Stimulated activated CD4-positive, alpha-beta T cell treated with anti-CD3 and anti-CD28 coated beads, Interleukin-4, amount 100 ng/mL, for 48 hours (primary cell): ENCODE measurements at places on chromosomes 6 and 20.

DNA sequence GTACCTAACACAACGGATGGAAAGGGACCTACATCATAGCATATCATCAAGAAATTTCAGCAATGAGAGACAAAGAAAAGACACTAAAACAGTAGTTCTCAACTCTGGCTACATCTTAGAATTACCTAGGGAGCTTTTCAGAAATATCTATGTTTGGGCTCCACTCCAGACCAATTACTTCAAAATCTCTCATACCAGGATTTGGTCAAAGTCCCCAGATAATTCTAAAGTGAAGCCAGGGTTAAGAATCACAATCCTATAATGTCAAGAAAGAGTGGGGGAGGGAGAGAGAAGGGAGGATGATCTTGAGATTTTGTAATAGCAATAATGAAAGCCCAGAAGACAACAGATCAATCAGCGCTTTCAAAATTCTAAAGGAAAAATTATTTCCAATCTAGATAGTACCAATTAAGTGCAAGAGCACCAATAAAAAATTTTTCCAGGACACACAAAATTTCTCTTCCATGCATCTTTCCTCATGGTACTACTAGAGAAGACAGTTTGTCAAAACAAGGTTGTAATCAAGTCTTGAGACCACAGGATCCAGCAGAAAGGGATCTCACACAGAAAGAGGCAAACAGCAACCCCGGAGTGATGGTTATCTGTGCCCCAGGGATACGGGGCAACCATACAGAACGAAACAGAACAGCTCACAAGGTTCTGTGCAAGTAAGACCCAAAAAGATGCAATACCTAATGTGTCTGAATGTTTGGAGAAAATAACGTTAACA lies 152.9 kb upstream of the DST start:
- no peak for DNase-seq

DNA sequence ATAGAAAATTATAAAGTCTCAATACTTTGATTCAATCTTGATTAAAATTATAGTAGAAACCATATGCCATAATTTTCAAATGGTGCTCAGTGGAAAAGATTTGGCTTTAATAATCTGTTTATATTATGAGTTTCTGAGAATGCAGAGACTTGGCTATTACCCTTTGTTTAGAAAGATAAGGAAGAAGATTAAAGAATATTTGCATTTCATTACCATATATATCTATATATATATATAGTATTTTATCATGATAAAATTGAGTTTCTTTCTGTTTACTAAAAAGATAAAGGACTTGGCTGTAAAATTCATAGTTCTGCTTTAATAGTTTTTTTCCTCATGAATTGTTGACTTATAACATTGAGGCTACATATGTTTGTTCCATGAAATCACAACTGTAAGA lies 679.3 kb upstream of the MAP3K7 start:
- DNase-seq, result no peak

DNA sequence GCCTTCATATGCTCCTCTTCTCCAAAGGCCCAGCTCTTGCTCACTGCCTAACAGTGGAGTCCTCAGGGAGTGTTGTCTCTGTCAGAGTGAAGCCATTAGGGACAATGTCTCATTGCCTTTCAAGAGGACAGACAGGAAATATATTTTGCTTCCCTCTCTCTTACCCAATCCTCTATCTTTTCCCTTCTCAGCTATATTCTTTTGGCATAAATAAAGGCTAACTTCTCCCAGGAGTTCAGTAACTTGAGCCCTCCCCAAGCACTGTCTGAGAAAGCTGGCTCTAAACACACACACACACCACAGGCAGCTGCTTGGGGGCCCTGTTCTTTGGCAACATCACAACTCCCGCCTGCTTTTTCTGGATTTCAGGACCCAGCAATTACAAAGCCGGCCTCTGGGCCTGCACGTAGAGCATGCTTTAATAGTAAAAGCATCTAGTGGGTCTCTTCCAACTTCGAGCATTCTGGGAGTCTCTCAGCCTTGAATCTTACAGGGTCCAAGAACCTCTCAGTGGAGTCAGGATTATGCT lies 34.7 kb upstream of the LAMA4 start:
- no peak for DNase-seq

DNA sequence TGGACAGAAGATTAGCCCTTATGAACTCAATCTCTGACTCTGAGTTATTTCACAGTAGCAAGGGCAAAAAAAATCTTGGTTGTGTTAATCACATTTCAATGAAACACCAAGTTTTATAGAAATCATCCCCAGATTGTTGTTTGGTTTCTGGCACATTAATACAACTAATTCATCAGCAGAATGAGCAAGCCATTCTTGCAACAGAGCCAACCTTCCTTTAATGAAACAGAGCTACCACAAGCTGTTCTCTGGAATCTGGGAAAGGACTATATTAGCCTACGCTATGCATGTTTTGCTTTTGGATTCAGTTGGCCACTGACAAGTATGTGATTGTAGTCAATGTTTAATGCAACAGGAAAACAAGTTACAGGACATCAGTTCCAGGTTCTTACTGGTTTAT lies 13.8 kb upstream of the POPDC3 start:
- DNase-seq, result no peak

- no peak for DNase-seq
Measured at GRCh38 chr6:29945281-29945820, 3.0 kb downstream of the HLA-A start.

- no peak for DNase-seq
Measured at GRCh38 chr6:53614676-53615075, 50.9 kb downstream of the KLHL31 start.

- DNase-seq, result no peak
Measured at GRCh38 chr6:46234156-46234556, 63.4 kb upstream of the ENPP5 start.

- no peak for DNase-seq
Measured at GRCh38 chr6:133404728-133405127, 163.6 kb downstream of the EYA4 start.

DNA sequence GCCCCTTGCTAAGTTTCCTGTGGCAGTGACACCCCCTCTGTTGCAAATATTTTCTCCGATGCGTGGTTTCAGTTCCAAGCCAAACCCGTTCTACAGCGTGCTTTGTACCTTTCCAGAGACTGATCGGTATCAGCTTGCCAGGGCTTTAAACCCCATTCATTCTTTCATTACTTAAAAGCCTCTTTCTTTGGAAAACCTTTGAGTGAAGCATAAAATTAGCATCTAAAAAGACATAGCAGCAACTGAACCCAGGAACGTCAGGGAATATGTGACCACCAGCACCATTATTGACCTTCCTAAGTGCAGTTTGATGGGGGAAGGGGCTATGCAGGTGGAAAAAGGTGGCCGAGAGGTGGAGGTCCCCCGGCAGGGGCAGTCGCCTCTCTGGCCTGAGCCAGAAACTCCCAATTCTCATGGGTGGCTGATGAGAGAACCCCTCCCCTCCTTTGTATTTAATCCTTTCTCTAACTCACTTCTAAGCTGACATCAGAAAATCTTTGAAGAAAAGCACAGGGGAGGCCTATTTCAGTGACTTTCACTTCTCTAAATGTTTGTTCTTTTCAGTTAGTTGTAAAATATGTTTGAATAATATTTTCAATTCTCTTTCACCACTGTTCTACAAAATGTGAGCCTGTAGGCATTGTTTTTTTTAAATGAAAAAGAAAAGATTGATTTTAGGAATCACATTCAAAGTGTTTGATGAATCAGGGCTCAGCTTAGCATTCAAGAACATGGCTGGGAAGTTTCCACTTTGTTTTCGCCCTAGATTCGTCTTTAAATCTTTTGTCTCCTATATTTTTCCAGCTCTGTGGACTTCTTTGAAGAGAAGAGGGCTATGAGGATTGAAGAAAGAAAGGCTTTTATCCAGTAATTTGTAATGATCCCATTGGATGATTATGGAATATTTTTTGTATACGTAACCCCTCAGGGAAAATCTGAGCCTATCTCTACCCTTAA lies 89.2 kb downstream of the RSPH3 start:
- DNase-seq, result no peak

DNA sequence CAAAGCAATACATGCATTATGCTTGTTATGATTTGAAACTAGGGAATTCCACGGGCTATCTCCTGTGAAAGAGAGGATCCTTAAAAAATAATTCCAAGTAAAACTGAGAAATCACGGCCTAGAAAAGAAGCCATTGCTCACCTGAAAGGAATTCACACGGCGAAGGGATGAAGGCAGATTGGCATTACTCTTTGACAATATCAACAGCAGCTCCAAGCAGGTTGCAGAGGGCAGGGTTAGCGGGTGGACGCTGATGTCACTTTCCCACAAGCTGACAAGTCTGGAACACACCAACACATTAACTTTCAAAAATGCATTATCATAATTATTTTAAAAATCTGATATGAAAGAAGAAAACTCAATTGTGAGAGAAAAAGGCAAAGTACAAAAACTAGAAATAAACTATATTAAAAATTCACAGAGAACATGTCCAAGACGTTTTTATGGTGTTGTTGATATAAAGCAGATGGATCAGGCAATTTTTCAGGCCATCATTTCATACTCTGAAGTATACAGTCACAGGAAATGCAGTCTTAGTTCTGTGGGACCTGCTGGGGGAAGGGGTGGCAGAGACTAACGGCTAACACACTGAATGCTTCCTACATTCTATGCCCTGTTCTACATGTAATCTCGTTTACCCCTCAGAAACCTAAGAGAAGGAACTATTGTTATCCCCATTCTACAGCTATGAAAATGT lies 108.3 kb downstream of the UBE3D start:
- DNase-seq, result no peak
